GM03348 (cell line): ENCODE measurements at places on chromosomes 1 and 21.
A peak's percentile ranks its signal among the peaks of the same experiment; 100 is the strongest.

- no peak for DNase-seq
Observed at GRCh38 chr1:234600418-234601281, 9.3 kb downstream of the IRF2BP2 start.

DNA sequence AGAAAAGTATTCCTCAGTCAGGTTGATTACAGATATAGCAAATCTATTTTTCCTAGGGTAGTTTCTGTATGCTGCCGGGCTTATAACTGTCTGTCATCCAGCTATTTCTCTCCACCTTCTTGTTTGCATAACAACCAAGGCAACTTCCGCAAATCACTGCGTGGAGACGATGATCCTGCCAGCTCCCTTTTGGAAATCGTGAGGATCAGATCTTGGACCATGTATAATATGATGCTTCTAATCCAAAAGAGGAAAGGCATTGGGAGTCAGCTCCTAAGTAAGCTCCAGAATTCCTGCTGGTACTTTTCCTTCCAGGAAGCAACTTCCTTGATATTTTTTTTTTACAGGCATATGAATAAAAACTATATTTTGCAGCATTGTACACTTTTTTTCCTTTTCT, 445 bp upstream of the RGS4 start:
- no peak for DNase-seq

DNA sequence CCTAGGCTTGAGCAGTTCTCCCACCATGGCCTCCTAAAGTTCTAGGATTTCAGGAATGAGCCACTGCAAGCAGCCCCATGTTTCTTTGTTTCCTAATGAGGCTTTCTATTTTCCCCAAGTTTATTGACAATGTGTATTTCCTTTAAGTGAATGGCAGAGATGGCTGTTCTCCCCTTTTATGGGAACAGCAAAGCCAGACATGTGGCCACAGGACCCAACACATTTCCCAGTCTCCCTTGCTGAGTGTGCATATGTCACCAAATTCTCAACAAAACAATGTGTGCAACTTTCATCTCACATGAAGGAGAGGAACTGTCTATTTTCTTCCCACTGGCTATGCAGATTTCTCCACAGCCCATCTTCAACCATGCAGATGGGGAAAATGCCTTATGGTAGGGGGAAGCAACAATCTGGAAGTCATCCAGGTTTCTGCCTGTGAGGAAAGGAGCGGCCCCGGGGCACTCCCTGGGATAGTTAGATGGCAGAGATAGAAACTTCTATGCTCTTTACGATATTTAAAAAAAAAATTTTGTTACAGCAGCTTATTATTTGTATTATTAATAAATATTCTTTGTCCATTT, 28.6 kb upstream of the MAP10 start:
- no peak for DNase-seq

GRCh38 chr1:244970744-244971551, 106.6 kb upstream of the HNRNPU start:
- DNase-seq, result peak; percentile 94

GRCh38 chr1:234185438-234185837, 187.8 kb upstream of the COA6 start:
- DNase-seq, result no peak
